Small intestine (tissue), 16 donors: ENCODE measurements at places on chromosomes 5 and 9. TPM values are rescaled to one million over a fixed set of nuclear protein-coding genes. Genes with fewer than 3 reads are reported as not detected.

The AIF1L gene
- polyA plus RNA-seq: 1.4 TPM

The SMIM33 gene
- polyA plus RNA-seq: 0.45 TPM

The IFNE gene
- polyA plus RNA-seq: 0.73 TPM

The MEIKIN gene
- polyA plus RNA-seq: not detected

The IFNA1 gene
- not detected for polyA plus RNA-seq

The SECISBP2 gene
- 69.2 TPM for polyA plus RNA-seq

The OBP2B gene
- polyA plus RNA-seq: not detected

The CIZ1 gene
- 44.5 TPM for polyA plus RNA-seq

The MAST4 gene
- polyA plus RNA-seq: 4.4 TPM

The EDIL3 gene
- not detected for polyA plus RNA-seq

The ZFP37 gene
- polyA plus RNA-seq: 1.00 TPM

The C5orf52 gene
- polyA plus RNA-seq: 1.2 TPM

The IL7R gene
- 5.9 TPM for polyA plus RNA-seq

The TLX3 gene
- not detected for polyA plus RNA-seq

The DOCK2 gene
- polyA plus RNA-seq: 2.2 TPM

The SMC5 gene
- polyA plus RNA-seq: 11.2 TPM

The DMRTA1 gene
- polyA plus RNA-seq: 0.31 TPM

The LAMC3 gene
- 0.44 TPM for polyA plus RNA-seq

The TAF11L10 gene
- not detected for polyA plus RNA-seq

The TAF11L5 gene
- polyA plus RNA-seq: not detected

The ZNF189 gene
- 11.7 TPM for polyA plus RNA-seq

The PDGFRB gene
- 1.6 TPM for polyA plus RNA-seq

The DMGDH gene
- polyA plus RNA-seq: not detected

The PLPP7 gene
- polyA plus RNA-seq: 1.9 TPM

The CDKN2A gene
- 1.9 TPM for polyA plus RNA-seq

The TRIM7 gene
- 2.1 TPM for polyA plus RNA-seq

The TRIP13 gene
- polyA plus RNA-seq: 12.1 TPM

The LCN9 gene
- polyA plus RNA-seq: not detected

The ABO gene
- polyA plus RNA-seq: 44.1 TPM

The HCN1 gene
- polyA plus RNA-seq: 0.22 TPM

The LRRC19 gene
- polyA plus RNA-seq: 121 TPM

The ANKRD31 gene
- polyA plus RNA-seq: 0.27 TPM

The ACTBL2 gene
- polyA plus RNA-seq: not detected

The SPEF2 gene
- 0.45 TPM for polyA plus RNA-seq

The OGN gene
- polyA plus RNA-seq: not detected

The WHRN gene
- polyA plus RNA-seq: 7.2 TPM

The HDAC3 gene
- polyA plus RNA-seq: 65.0 TPM

The FAM221B gene
- 0.09 TPM for polyA plus RNA-seq
